Immature natural killer cell (primary cell): ENCODE measurements at places on chromosomes 3 and 15.

GRCh38 chr3:115204475-115204874 is 57.4 kb upstream of the ZBTB20 start:
- DNase-seq = no peak

DNA sequence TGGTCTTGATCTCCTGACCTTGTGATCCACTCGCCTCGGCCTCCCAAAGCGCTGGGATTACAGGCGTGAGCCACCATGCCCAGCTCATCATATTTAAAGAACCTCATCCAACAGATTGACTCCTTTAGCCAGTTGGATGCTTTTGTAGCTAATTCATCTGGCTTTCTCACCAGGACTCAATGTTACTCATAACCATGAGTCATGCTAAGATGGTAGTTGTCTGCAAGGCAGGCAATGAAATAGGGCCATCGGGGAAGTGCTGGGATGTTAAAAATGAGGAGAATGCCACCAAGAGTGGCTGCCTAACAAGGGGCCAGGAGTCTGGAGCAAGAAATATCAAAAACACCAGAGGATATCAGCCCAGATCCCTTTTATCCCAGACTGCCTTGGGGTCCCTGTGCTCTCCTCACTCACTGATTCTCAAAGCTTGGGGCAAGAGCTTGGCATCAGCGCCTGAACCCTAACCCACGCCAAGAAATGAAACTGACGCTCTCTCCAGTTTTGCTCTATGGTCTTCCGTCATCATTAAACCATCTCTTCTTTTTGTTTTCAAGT is 7.4 kb upstream of the PCOLCE2 start:
- no peak for DNase-seq

- no peak for DNase-seq
Measured at GRCh38 chr3:115855911-115856310, 232.6 kb downstream of the GAP43 start.

GRCh38 chr3:166560253-166560652 is 723.0 kb upstream of the BCHE start:
- no peak for DNase-seq

DNA sequence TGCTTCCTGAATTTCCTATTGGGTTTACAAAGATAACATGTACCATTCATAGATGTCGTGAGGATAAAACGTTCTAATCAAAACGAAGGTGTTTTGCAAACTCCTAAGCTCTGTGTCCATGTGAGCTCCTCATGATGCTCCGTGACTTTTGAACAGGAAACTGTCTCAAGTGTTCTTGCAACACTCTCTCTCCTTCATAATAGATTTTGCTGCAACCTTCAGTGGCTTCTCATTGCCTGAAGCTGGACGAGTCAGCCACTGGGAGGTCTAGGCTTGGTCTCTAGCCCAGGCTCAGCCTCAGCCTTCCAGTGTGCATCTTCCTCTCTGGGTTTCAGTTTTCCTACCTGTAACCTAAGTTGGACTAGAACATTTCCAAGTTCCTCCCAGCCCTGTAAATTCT is 18.7 kb upstream of the BCL2A1 start:
- no peak for DNase-seq

DNA sequence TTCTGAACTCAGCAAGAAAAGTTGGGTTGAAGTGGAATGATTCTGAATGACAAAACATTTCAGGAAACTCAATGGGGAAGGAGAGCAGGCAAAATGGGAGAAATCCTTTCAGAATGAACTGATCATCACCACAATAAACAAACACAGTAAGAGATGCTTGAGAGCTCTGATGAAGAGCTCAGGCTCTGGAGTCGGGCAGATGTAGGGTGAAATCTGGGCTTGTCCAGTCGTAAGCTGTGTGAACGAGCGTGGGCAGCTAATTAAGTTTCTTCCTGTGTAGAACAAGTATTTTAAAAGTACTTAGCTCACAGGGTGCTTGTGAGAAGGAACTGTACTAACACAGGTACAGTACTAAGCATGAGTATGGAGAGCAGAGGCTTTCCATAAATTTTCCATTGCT is 406.2 kb downstream of the FOXP1 start:
- no peak for DNase-seq

DNA sequence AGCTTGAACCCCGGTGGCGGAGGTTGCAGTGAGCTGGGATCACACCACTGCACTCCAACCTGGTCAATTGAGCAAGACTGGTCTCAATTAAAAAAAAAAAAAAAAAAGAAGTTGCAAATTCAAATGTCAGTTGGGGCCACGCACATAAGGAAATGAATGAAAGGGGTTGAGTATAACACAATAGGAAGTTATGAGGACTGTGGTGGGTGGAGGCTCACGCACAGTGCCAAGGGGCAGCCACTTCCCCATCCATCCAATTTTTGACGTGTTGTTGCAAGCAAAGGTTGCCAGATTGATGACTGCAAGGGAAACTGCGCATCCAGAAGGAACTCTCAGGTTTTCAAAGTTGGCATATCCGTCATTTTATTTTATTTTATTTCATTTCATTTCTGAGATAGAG is 532.2 kb downstream of the NTRK3 start:
- no peak for DNase-seq

GRCh38 chr3:79361748-79362378 is 405.9 kb downstream of the ROBO1 start:
- no peak for DNase-seq

- no peak for DNase-seq
Measured at GRCh38 chr3:44108481-44108880, 133.2 kb upstream of the TOPAZ1 start.

GRCh38 chr15:86876387-86876944 is 796.8 kb downstream of the AGBL1 start:
- no peak for DNase-seq

DNA sequence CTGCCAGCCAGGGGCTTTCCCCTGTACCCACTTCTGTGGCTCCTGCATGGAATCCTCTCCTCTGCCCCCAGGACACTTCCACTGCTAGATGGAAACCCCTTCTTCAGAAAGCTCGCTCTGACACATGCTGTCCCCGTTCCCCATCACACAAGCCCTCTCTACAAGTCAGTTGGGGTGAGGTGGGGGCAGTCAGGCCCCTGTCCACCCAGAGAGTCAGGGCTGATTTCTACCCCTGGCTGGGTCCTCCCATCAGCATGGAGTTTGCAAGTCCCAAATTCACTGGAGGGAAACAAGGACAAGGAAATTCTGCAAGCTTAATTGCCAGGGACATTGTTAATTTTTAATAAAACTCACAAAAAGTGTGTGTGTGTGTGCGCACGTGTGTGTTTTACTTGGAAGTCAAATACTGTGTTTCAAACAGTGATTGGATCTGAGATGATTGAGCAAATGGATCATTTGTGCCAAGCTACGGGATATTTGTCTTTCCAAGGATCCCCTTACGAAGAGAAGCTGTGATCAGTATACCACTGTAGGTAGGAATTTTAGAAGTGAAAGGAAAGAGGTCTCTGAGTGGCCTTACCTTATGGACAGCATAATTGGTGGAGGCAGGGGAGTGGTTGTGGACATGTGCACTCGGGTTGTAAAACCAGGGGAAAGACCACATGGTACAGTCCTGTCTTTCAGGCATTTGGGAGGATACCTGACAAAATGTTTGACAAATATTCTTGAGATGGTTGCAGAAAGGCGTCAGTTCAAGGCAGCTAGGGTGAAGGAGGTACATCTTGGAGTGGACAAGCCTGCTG is 1.5 kb upstream of the AMOTL2 start:
- no peak for DNase-seq

DNA sequence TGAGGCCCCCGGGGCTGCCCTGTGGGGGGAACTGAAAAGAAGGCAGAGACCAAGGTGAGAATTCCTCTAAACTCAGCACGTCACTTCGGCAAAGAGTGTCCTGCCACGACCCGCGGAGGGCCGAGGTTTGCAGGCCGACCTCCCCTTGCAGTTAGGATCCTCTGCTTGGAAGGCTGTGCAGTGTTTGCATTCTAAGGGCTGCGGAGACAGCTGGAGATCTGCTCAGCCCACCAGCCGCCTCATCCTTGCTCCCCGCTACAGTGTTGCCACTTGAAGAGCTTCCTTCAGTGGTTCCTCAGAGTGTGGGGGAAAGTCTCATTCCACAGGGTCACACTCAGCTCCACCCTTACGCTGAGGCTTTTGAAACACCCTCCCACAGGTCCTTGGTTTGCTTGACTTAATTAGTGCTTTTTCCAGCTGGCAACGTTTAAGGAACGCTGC is 10.8 kb downstream of the SLC51A start:
- no peak for DNase-seq

GRCh38 chr15:39487458-39487735 is 93.5 kb upstream of the THBS1 start:
- DNase-seq = no peak

- DNase-seq = no peak
Measured at GRCh38 chr3:126316031-126316461, 41.2 kb downstream of the KLF15 start.

DNA sequence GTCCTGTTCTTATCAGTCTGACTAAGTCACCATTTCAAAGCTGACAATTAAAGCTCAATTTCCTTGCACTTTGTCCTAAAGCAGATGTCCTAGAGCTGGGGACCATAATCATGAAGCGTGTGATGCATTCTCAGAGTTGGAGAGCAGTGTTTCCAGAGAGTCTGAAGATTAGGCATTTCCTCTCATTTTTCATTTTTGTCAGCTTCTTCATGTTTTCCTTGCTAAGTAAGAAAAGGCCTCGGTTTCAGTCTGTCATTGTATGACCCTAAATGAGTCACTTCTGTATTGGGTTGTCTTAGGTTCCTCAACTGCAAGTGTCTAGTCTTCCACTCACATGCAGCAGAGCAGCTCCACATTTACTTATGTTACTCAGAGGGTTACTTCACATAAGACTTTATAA is 257.2 kb upstream of the TPRG1 start:
- no peak for DNase-seq
